T-helper 17 cell (primary cell): ENCODE measurements at places on chromosomes 6 and 20. TPM values are rescaled to one million over a fixed set of nuclear protein-coding genes. Genes with fewer than 3 reads are reported as not detected.

GRCh38 chr6:118876198-118876597 is 17.8 kb upstream of the ASF1A start:
- no peaks in the 10 kb centered on the region for H3K27me3 ChIP-seq
- H3K36me3 ChIP-seq, result peaks cover 2% of the 10 kb centered on the region
- DNase-seq, result no peak
- no peak overlapping the region for H3K27ac ChIP-seq

- H3K27ac ChIP-seq, result no peak overlapping the region
- peaks cover 2% of the 10 kb centered on the region for H3K36me3 ChIP-seq
- DNase-seq, result no peak
Observed at GRCh38 chr20:10761232-10761631, 87.4 kb upstream of the JAG1 start.

DNA sequence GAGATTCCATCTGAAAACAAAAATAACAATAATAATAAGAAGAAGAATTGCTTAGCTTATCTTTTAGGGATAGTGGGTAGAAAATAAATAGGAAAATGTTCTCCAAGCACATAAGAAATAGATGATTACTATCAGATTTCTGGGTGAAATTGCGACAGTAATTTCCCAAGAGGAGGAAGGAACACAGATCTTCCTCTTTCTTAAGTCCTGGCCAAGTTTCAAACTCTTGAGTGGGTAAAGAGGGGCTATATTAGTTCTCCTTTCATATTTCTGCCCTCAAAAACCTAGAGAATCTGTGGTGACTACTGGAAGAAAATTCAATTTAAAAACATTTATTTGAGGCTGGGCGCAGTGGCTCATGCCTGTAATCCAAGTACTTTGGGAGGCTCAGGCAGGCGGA is 63.7 kb downstream of the PHACTR2 start:
- H3K27ac ChIP-seq, result no peak overlapping the region
- peaks cover 25% of the 10 kb centered on the region for H3K4me1 ChIP-seq
- H3K27me3 ChIP-seq, result no peaks in the 10 kb centered on the region
- peaks cover 2% of the 10 kb centered on the region for H3K36me3 ChIP-seq
- DNase-seq, result no peak

The PPP2R5D gene
- total RNA-seq, result 28.4 TPM
